Thyroid gland (tissue), 4 donors: ENCODE measurements at places on chromosomes 2 and 18. TPM values are rescaled to one million over a fixed set of nuclear protein-coding genes. Genes with fewer than 3 reads are reported as not detected.

DNA sequence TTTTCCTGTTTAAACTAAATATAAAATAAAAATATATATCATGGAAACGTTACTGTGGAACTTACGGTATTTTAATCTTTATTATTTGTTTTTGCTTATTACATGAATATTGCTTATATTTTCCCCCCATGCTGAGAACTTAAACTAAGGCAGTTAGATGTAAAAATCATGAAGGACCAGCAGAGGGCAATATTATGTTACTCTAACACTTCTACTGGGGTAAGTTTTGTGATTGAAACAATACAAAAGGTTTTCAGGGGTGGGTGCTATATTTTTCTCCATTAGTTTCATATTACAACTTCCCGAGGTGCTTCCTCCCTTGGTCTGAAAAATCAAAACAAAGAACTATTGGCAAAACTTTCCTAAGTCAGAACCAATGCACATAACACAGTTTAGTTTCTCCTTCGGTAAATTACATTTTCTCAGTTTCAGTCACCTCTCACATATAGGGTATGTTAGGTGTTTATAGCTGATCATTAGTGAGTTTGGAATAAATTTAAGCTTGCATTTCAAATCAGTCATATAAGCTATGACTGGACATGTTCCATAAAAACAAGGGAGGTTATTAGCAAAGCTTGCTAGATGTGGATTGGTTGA is 54.8 kb downstream of the ZNF407 start:
- H3K27me3 ChIP-seq = no peaks in the 10 kb centered on the region

GRCh38 chr2:214837466-214837865 is 28.0 kb upstream of the BARD1 start:
- H3K4me1 ChIP-seq = no peaks in the 10 kb centered on the region
- H3K4me3 ChIP-seq = no peak overlapping the region
- no peak for DNase-seq
- H3K36me3 ChIP-seq = no peaks in the 10 kb centered on the region
- H3K27me3 ChIP-seq = no peaks in the 10 kb centered on the region

- no peaks in the 10 kb centered on the region for H3K36me3 ChIP-seq
- no peak overlapping the region for H3K4me3 ChIP-seq
- H3K4me1 ChIP-seq = no peaks in the 10 kb centered on the region
Measured at GRCh38 chr2:167943897-167944296, 303.5 kb downstream of the STK39 start.

EFR3B gene
- 21.5 TPM for total RNA-seq

GRCh38 chr18:59540346-59540745 is 156.9 kb downstream of the CCBE1 start:
- H3K36me3 ChIP-seq = no peaks in the 10 kb centered on the region
- H3K27ac ChIP-seq = no peak overlapping the region
- DNase-seq = no peak
- H3K4me1 ChIP-seq = no peaks in the 10 kb centered on the region
- H3K4me3 ChIP-seq = no peak overlapping the region
- H3K27me3 ChIP-seq = no peaks in the 10 kb centered on the region

DNA sequence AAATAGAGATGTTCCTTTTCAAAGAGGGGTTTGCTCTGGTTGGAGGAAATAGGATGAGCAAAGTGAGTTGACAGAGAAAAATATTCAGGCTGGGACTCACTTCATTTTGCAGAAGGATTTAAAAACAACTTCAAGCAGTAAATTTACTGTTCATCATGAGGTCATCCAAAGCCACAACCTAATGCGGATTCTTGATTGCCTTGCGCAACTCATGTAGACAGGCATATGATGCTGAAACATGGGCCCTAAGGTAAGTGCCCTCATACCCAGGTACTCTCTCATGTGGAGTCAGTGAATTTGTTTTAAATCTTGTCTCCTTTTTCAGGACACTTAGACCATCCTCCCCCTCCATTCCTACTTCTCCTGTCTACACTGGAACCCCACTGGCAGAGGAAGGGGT is 51.9 kb upstream of the LYPD1 start:
- H3K4me1 ChIP-seq = no peaks in the 10 kb centered on the region
- no peak overlapping the region for H3K4me3 ChIP-seq
- H3K27ac ChIP-seq = no peak overlapping the region
- no peak for DNase-seq
- no peaks in the 10 kb centered on the region for H3K36me3 ChIP-seq
- H3K27me3 ChIP-seq = no peaks in the 10 kb centered on the region

ARHGAP15 gene
- total RNA-seq = 10.8 TPM

PLGLB1 gene
- 5.1 TPM for total RNA-seq

- DNase-seq = no peak
- no peaks in the 10 kb centered on the region for H3K36me3 ChIP-seq
- no peak overlapping the region for H3K27ac ChIP-seq
Measured at GRCh38 chr2:102514061-102514785, 41.2 kb downstream of the SLC9A4 start.

DNA sequence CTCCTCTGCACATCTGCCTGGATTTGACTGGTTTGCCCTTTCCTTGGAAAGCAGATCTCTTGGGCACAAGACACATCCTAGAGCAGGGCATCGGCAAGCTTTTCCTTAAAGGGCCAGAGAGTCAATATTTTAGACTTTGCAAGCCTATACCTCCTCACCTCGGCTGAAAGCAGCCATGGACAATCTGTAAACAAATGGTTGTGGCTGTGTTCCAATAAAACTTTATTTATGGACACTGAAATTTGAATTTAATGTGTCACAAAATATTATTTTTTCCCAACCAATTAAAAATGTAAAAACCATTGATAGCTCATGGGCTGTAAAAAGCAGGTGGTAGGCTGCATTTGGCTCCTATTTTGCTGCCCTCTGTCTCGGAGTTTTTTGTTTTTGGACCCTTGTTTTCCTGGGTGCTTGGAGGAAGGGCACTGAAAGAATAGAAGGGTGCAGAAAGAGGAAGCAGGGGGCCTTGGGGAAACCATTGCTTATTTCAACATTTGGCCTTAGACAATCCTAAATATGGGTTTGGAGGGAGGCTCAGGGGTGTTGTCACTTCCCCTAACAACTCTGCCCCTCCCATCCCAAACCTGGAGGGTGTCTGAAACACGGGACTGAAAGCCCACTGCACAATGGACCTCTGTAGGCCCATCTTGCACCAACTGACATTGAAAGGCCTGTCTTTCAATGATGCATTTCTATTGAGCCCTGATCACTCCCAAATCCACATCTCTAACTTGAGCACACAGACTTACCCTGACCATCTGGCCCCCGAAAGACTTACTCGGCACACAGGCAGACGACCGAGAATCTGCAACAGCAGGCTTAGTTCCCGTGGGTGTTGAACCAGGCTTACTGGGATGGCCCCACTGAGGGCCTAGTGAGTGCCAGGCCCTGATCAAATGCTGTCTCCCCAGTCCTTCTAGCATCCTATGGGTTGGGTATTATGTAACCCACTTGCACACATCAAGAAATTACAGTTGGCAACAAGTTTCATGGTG is 7.1 kb upstream of the ZFP36L2 start:
- H3K4me1 ChIP-seq = peaks cover 29% of the 10 kb centered on the region

GRCh38 chr2:239392688-239393387 is 8.0 kb downstream of the HDAC4 start:
- H3K36me3 ChIP-seq = no peaks in the 10 kb centered on the region
- H3K4me3 ChIP-seq = no peak overlapping the region
- DNase-seq = no peak

TNFRSF11A gene
- 4.5 TPM for total RNA-seq

GRCh38 chr2:21231985-21232384 is 108.2 kb downstream of the TDRD15 start:
- no peak for DNase-seq
- no peak overlapping the region for H3K4me3 ChIP-seq
- no peaks in the 10 kb centered on the region for H3K4me1 ChIP-seq
- H3K27me3 ChIP-seq = no peaks in the 10 kb centered on the region

- DNase-seq = no peak
- H3K27me3 ChIP-seq = no peaks in the 10 kb centered on the region
Measured at GRCh38 chr2:178844269-178844668, 37.0 kb upstream of the TTN start.

CGREF1 gene
- total RNA-seq = not detected

ZNF521 gene
- 28.2 TPM for total RNA-seq

DNA sequence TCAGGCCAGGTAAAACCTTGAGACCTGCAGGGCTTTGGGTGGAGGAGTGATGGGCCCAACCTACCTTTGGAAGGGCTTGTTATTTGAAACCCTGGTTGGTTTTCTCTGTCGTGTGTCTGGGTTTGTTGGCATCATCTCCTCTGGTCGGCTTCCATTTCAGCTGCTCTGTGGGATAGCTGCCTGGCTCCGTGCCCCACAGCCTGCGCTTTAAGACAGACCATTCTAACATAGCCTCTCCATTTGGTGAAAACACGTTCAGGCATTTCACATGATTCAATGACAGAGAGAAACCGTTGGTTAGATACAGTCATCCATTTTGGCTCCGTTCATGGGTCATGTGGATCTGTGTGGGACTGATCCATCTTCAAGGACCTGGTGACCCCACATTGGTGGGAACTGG is 37.0 kb upstream of the LYPD6B start:
- no peaks in the 10 kb centered on the region for H3K36me3 ChIP-seq
- no peak overlapping the region for H3K27ac ChIP-seq
- H3K27me3 ChIP-seq = no peaks in the 10 kb centered on the region
- no peaks in the 10 kb centered on the region for H3K4me1 ChIP-seq
- no peak for DNase-seq

- no peaks in the 10 kb centered on the region for H3K36me3 ChIP-seq
- H3K4me3 ChIP-seq = no peak overlapping the region
- no peaks in the 10 kb centered on the region for H3K27me3 ChIP-seq
- H3K27ac ChIP-seq = no peak overlapping the region
Measured at GRCh38 chr18:49731421-49731841, 81.9 kb downstream of the ACAA2 start.

HOXD12 gene
- not detected for total RNA-seq
